ENCODE measurements at places on chromosomes 7 and 10. TPM values are rescaled to one million over a fixed set of nuclear protein-coding genes. Genes with fewer than 3 reads are reported as not detected.
A peak's percentile ranks its signal among the peaks of the same experiment; 100 is the strongest.

DNA sequence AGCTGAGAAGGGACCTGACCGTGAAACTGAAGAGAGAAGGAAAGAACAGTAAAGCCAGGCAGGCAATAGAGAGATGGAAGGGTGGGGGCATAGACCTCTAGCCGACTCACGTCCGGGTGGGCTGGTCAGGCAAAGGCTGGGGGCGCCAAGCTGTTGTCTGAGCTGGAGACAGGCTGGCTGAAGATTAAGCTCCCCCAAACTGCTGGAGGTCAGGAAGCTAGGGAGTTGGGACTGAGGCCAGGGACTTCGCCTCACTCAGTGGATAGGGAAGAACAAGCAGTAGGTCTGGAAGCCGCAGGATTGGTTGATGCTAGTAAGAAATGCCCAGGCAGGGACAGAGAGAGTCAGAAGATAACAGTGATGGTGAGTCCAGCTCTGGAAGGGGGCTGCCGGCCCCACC is 5.3 kb downstream of the PITX3 start:
- H3K4me1 ChIP-seq: peaks cover 9% of the 10 kb centered on the region
- H3K36me3 ChIP-seq: no peaks in the 10 kb centered on the region
- no peak overlapping the region for H3K27ac ChIP-seq
- H3K4me3 ChIP-seq: no peak overlapping the region
- peaks cover 10% of the 10 kb centered on the region for H3K27me3 ChIP-seq

- DNase-seq: no peak
- H3K36me3 ChIP-seq: no peaks in the 10 kb centered on the region
- no peaks in the 10 kb centered on the region for H3K27me3 ChIP-seq
- H3K4me1 ChIP-seq: no peaks in the 10 kb centered on the region
- no peak overlapping the region for H3K4me3 ChIP-seq
Observed at GRCh38 chr10:34206935-34207268, 608.2 kb downstream of the PARD3 start.

MMP21 gene
- total RNA-seq: 0.11 TPM

BAIAP2L1 gene
- total RNA-seq: 22.8 TPM

ELMO1 gene
- 20.3 TPM for total RNA-seq

C10orf105 gene
- total RNA-seq: 0.48 TPM

DNA sequence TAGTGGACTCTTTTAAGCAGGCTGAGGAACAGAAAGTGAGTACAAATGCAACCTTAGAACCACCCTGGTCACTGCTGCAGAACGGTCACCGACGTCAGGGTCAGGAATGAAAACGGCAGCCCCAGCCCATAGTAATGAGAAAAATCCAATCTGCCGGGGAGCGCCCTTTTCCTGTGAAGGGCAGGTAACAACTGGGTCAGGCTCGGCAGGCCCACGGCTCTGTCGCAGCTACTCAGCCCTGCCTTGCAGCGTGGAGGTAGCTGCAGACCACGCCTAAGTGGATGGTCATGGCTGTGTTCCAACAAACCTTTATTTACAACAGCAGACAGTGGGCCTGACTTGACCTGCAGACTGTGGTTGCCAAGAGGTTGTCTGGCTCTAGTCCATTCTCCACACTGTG is 563.2 kb downstream of the DNAJB6 start:
- H3K4me3 ChIP-seq: no peak overlapping the region
- H3K4me1 ChIP-seq: no peaks in the 10 kb centered on the region
- no peaks in the 10 kb centered on the region for H3K36me3 ChIP-seq
- H3K27me3 ChIP-seq: no peaks in the 10 kb centered on the region

- H3K27me3 ChIP-seq: no peaks in the 10 kb centered on the region
- no peaks in the 10 kb centered on the region for H3K4me1 ChIP-seq
- H3K27ac ChIP-seq: no peak overlapping the region
- DNase-seq: no peak
- no peaks in the 10 kb centered on the region for H3K36me3 ChIP-seq
- no peak overlapping the region for H3K4me3 ChIP-seq
Observed at GRCh38 chr10:87634311-87634710, 25.4 kb upstream of the PAPSS2 start.

DNA sequence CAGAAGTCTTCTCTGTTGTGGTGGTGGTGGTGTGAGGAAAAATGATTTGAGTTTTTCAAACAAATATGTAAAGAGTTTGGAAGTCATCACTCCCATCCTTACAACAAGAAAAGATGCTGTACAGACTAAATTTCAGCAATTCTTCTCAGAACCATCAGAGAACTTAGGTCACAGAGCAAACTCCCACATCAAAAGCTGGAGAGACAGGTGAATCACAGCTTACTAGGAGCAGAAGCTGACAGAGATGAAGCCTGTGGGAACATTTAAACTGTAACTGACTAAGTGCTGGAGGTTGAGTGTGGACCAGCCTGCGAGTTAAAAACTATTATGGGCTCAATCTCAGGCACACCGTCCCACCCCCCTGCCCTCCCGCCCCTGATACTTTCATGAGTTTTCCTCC is 97.3 kb downstream of the AKR1D1 start:
- H3K27me3 ChIP-seq: no peaks in the 10 kb centered on the region
- no peak overlapping the region for H3K4me3 ChIP-seq
- no peak for DNase-seq
- no peak overlapping the region for H3K27ac ChIP-seq

GRCh38 chr7:25860275-25861163 is 291.5 kb upstream of the NFE2L3 start:
- no peak for DNase-seq
- H3K4me1 ChIP-seq: no peaks in the 10 kb centered on the region
- H3K27ac ChIP-seq: no peak overlapping the region

DENND2A gene
- total RNA-seq: 7.3 TPM

MYO1G gene
- 6.7 TPM for total RNA-seq

DNA sequence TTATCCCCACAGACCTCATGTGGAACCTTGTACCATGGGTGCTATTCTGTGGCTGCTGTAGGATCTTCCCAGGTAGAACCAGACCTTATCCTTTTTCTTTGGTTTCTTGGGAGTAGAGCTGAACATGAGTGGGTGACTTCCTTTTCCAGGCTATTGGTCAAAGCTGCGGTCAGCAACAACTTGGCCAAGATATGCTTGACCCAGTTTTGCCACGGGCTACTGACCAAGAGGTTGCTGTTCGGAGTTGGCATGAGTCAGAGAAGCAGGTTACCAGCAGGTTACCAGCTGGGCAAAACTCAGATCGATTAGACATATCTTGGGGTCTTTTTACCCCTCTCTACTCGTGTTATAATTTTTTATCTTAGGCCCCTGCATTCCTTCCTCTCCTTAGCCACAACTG is 36.7 kb upstream of the HDAC9 start:
- H3K4me1 ChIP-seq: no peaks in the 10 kb centered on the region
- no peaks in the 10 kb centered on the region for H3K27me3 ChIP-seq
- DNase-seq: no peak
- H3K4me3 ChIP-seq: no peak overlapping the region
- H3K27ac ChIP-seq: no peak overlapping the region

GRCh38 chr10:5563991-5564536 is 39.3 kb downstream of the CALML3 start:
- no peaks in the 10 kb centered on the region for H3K4me1 ChIP-seq
- no peak overlapping the region for H3K4me3 ChIP-seq
- no peak overlapping the region for H3K27ac ChIP-seq
- H3K27me3 ChIP-seq: no peaks in the 10 kb centered on the region
- H3K36me3 ChIP-seq: no peaks in the 10 kb centered on the region
- DNase-seq: no peak

WDFY4 gene
- 8.1 TPM for total RNA-seq

DNA sequence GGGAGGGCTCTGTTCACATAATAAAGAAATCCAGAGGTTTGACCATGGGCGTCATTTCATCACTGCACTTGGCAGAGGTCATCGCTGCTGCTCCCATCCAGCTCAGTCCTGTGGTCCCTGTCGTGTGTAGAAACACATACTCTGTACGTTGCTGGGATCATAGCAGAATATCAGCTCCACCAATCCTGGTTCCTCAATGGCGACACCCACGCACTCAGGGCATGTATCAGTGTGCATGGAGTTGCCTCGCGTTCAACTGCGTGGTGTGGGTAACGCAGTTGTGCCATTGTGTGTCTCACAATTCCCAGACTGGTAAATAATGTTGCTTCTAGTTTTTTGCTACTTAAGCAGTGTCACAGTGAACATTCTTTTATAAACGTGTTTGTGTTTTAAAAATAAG is 111.1 kb downstream of the LHPP start:
- DNase-seq: no peak
- H3K4me1 ChIP-seq: no peaks in the 10 kb centered on the region
- no peak overlapping the region for H3K4me3 ChIP-seq
- H3K27ac ChIP-seq: no peak overlapping the region

DNA sequence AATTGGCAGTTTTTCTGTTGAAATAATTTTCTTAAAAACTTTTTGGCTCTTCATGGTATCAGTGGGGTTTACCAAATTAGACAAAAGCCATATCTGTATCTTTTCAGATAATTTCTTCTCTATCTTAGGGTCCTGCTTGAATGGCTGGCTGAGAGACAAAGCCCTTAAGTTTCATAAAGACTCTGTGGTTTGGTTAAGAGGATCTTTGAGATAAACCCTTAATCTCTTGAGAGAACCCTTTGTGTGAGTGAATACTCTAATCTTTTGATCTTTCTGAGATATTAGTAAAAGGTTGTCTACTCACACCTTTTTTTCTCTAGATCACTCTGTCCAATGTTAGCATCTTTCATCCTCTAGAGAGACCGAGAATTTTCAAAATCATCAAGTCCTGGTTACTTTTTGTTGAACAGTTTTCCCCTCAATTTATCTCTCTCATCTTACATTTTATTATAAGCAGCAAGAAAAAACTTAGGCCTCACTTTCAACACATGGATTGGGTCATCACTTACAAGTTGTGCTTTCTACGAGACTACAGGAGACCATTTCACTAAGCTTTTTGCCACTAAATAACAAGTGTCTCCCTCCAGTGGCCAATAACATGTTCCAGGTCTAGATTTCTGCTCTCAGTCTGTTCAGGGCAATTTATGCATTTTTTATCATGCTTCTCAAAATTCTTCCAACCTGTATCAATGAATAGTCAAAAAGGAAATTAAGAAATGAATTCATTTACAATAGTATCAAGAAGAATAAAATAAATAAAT is 28.4 kb downstream of the DNAJC9 start:
- H3K27me3 ChIP-seq: no peaks in the 10 kb centered on the region
- no peak overlapping the region for H3K27ac ChIP-seq
- H3K4me3 ChIP-seq: no peak overlapping the region
- H3K4me1 ChIP-seq: no peaks in the 10 kb centered on the region

GRCh38 chr10:49076319-49076718 is 39.0 kb downstream of the VSTM4 start:
- no peaks in the 10 kb centered on the region for H3K36me3 ChIP-seq
- no peak overlapping the region for H3K4me3 ChIP-seq
- no peak overlapping the region for H3K27ac ChIP-seq
- peaks cover 69% of the 10 kb centered on the region for H3K4me1 ChIP-seq

DNA sequence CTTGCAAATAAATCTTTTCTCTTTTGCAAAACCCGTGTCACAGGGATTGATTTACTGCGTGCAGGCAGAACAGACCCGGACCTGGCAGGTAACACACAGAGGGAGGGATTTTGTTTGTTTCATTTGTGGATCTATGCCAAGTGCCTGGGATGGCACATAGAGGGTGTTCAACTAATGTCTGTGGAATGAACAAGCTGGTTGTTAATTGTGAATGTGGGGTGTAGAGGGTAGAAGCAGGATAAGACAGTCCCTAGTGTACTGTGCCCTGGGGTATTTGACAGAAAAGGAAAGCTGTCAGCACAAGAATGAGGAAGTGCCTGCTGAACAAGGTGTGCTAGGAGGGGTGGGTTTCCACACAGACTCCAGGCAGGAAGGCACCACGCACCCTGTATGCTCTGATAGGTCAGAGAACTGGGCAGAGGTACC is 331.8 kb downstream of the CALN1 start:
- no peak for DNase-seq
- no peak overlapping the region for H3K27ac ChIP-seq
- no peak overlapping the region for H3K4me3 ChIP-seq
- H3K27me3 ChIP-seq: no peaks in the 10 kb centered on the region

DNA sequence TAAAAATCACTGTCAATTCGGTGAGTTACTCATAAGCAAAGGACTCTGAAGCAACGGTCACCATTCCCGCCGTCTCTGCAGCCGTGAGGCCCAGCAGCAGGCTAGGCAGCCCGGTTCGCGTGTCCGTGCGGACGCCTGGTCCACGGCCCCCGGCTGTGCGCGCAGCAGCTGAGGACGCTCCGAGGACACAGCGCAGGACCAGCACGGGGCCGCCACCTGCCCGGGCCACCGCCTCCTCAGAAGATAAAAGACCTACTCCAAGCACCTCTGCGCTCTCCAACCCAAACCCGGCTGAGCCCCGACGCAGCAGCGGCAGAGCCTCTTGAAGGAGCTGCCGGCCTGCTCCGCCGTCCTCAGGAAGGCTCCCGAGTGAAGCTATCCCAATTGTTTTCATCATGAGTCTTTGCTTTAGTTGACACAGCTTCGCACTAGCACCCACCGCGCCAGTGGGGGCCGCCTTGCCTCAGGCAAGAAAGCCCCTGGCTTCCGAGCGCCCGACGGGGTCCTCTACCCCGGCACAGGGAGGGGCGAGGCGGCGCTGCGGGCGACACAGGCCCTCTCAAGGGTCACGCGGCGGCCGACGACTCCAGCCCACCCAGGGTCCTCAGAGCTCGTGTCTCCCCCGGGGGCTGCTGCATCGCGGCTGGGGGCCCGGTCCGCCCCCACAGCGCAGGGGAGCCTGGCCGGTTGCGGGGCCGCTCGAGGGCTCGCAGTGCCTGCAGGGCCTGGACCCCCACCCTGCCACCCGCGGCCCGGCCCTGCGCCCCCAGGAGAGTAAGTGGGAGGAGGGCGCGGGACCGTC is 16.9 kb upstream of the GPR146 start:
- no peak for DNase-seq
- no peaks in the 10 kb centered on the region for H3K27me3 ChIP-seq
- peak overlapping the region; percentile 17 for H3K27ac ChIP-seq
- peak overlapping the region; percentile 51 for H3K4me3 ChIP-seq
- H3K36me3 ChIP-seq: no peaks in the 10 kb centered on the region

DNA sequence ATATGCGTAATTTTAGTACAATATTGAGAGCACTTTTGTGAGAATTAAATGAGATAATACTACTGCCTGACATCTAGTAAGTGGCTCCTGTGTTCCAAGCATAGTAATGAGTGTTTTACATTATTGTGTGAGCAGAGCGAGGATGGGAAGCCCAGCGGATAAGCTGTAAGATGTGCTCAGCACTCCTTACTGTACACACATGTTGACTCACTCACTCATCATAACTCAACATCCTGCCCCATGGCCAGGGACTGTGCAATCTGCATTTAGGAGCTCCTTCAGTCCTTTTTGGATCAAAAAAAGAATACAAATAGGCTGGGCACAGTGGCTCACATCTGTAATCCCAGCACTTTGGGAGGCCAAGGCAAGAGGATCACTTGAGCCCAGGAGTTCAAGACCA is 72.9 kb upstream of the NEBL start:
- H3K27me3 ChIP-seq: no peaks in the 10 kb centered on the region
- no peaks in the 10 kb centered on the region for H3K36me3 ChIP-seq

AASS gene
- 27.8 TPM for total RNA-seq

DNA sequence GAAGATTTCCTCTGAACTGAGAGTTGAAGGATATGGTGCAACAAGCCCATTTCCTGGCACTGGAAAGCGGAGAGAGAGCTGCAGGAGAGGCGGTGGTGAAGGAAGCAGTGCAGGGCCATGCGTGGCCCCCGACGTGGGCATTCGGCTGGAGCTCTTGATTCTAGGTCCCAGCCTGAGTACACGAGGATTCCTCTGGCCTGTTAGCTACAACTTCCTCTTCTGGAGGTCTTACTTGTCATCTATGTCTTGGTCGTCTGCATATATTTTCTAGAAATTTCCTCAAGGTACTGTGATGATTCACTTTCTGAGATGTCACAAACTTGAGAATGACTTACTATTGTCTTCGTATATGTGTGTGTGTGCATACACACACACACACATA is 59.2 kb upstream of the JAZF1 start:
- no peak overlapping the region for H3K27ac ChIP-seq
- H3K4me1 ChIP-seq: no peaks in the 10 kb centered on the region
- H3K27me3 ChIP-seq: no peaks in the 10 kb centered on the region
- H3K4me3 ChIP-seq: no peak overlapping the region
- no peak for DNase-seq

Data from adrenal gland (tissue), 19 donors.